Uterus (tissue), 4 donors: ENCODE measurements at places on chromosomes 16 and 17.

GRCh38 chr16:65842067-65842466 is 524.4 kb upstream of the CDH5 start:
- no peak for DNase-seq

GRCh38 chr17:28317966-28318758 is 838 bp upstream of the TMEM97 start:
- DNase-seq = no peak

DNA sequence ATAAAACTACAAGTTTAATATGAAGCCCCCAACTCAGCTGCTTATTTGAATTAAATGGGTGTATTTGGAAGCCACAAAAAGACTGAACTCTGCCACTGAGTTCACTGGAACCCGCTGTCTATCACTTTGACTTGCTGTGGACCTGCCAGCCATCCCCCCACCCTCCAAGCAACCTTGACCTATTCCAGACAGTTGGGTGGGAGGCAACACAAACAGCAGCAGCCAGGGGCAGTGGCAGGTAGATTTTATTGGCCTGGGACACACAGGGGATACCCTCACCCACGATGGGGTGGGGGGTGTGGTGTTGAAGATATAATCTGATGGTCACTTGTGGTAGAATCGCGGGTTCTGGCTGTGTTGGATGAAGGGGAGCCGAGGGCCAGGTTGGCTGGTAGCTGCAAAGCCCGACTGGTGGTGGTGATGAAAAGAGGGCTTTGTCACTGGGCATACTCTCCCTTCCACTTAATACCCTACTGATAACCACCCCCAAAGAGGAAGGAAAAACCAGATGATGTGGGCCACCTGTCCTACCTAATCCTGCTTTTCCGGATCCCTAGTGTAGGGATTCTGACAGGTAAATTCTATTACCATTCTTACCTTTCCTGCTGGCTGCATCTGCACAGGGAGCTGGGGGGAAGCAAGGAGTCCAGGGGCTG is 2.6 kb downstream of the GPS2 start:
- no peak for DNase-seq

DNA sequence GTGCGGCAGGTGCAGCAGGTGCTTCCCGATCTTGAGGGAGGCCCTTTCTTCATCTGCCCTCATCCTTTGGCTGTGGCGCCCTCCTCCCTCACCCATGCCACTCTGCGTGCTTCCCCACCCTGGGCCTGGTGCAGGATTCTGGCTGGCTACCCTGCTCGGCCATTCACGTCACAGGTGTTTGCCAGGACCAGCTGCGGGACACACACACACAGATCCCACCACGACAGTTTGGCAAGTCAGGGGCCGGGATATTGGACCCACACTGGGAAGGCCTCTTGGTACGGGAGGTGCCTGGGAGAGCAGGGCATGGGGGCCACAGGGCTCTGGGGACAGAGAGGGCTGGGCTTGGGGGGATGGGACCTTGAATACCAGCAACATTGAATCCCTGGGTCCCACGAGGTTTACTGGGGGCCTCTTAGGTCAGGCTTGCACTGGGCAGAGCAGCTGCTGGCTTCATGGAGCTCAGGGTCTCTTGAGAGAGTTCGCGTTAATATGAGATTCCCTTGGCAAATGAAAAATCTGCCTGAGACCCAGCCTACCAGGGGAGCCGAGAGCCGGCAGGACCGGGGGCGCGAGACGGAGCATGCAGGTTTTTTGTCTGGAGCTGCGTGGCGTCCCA is 15.1 kb downstream of the ADCY7 start:
- no peak for DNase-seq

GRCh38 chr16:56547949-56548567 is 16.8 kb upstream of the MT4 start:
- DNase-seq = no peak

DNA sequence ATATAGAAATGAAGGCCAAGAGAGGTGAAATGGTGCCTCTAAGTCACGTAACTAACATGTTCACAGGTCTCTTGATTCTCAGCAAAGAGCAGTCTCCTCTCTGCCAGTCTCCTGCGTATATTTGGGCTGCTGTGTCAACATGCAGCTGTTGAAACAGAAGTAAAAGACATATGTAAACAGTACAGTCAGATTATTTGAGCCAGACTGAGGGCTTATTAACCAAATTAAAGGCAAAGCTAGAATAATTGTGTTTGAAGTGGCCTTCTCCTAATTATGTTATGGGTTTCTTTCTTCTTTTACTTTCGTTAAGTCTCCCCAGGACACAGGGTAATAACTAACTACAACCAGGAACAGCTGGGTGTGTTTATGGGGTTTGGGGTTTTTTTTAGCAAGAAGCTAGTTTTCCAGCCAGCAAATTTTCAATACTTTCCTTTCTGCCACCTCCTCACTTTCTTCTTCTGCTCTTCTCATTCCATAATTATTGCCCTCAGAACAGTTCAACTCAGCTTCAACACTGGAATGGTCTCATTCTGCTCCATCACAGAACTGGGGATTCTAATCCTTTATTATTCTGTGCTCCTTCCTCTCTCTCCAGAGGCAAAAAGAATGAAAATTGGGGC is 18.4 kb downstream of the G6PC1 start:
- no peak for DNase-seq

DNA sequence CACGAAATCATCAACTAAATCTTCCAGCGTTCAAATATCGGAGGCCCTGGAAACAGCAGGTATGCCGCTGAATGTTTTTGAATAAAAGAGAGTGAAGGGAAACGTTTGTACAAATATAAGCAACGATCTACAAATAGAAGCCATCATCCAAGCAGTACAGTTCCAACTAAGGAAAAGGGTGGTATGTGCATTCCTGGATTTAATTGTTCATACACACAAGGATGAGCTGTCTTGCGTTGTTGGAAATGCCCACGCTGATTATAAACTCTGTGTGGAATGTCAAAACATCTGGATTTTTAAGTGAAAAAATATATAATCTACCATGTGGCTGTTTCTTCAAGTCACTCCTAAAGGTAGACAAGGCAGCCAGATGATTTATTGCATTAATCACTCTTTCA is 191.8 kb upstream of the HSBP1 start:
- no peak for DNase-seq

- DNase-seq = no peak
Measured at GRCh38 chr17:326010-326621, 26.5 kb downstream of the RPH3AL start.

DNA sequence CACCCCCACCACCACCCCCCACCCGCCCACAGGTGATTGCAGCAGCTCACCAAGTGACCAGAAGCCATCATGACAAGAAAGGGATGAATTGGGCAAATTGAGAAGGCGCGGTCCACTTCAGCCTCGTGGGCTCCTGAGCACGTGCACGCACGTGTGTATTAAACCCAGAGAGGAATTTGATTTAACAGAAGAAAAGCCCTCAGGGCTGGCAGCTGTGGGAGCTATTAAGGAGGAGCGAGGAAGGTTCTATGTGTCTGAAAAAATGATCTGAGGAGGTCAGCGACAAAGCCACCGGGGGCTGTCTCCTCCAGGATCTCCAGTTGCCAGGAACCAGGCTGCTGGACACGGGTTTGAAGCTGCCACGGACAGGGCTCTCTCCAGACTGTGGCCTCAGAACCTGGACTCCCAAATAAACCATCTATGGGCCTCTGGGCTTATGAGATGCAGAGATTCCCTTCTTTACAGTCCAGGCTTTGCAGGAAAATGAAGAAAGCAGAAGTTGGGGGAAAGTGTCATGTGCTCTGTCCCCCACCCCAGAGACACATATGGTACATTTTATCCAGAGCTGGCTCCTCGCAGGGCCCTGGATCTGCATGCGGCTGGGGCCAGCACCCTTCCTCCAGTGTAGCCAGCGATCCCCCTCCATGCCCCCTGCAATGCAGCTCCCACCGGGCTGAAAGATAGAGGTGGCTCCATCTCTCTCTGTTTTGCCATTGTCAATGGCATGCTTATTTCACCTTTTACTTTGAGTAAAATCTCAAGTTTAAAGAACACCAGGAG is 219.7 kb upstream of the RPL38 start:
- DNase-seq = no peak

DNA sequence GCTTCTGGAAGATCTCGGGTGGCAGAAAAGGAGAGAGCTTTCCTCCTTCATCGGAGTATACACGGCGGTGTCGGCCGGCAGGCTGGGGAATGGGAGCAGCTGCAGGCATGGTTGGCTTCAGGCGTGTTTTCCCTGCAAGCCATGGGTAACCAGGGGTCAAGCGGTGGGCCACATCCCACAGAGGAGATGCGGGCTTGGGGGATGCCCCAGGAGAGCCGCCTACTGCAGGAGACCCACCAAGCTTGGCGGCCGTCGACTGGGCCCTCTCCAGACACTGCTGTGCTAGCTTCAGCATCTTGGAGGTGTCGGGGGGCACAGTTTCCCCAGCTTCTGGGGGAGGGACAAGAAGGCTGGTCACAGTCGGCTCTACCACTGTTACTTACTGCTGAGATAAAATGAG is 4.2 kb downstream of the VPS9D1 start:
- DNase-seq = no peak

DNA sequence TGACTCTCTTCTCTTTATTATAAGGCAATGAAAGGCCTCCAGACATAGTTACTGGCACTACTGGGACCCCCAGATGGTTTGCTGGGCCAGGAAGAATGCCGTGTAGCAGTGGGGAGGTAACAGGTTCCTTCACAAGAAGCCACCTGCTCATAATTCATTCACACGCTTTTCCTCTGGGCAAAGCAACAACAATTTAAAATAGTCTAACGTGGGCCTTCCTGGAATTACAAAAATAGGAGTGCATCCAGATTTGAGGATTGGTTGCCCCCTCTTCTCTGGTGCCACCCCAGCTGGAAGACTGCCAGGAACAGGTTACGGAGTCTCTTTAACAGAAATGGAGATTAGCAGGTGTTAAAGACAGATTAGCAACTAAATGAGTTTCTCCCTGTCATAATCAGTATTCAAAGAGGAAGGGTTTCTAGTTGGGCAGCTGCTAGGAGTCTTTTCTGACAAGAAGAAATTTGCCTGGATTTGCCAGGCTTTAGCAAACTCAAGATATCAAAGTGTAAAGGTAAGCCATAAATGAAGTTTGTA is 409.6 kb downstream of the NPIPA8 start:
- DNase-seq = no peak

DNA sequence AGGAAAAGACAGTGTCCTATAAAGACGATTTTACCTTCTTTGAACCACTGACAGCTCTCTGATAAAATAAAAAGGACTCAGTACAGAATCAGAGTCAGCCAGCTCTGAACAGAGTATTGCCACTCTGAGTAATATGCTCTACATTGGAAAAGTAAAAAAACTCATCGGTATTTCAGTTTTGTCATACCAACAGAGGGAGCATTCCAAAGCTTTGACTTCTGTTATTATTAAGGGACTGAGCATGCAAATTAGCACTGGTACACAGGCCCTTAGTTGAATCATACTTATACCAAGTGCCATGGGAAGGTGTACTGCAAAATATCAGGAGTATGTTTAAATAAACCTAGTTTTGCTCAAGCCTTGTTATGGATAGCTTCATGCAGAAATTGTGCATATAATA is 509.0 kb upstream of the KIF2B start:
- no peak for DNase-seq

DNA sequence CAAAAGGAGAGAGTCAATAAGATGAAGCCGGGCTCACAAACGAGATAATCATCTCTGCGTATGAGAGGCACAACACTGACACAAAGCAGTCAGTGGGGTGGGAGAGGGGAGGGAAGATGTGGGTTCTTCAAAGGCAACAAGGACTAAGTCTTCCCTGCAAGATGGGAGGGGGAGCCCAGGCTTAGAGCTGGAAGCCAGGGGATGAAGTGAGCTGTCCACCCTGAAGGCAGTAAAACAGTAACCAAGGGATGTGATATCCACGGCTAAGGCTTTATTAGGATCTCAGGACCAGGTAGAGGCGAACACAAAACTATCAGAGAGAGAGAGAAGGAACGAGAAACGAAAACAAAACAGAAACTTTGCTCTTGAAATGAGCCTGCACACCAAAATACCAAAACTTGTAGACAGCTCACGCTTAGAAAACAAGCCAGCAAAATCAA is 115.9 kb downstream of the DYNLRB2 start:
- no peak for DNase-seq

DNA sequence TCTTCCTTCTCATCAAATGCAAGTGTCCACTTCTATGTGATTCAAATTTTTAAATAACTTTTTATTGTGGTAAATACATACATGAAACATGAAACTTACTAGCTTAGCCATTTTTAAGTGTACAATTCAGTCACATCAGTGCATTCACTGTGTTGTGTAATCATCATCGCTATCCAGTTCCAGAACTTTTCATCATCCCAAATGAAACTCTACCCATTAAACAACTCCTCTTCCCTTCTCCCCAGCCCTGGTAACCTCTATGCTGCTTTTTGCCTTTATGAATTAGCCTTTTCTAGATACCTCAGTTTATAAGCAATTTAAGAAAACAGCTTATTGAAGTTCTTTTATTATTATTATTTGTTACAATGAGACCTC is 41.1 kb upstream of the IL34 start:
- DNase-seq = no peak

- no peak for DNase-seq
Measured at GRCh38 chr16:31130336-31130891, 5.1 kb downstream of the PRSS8 start.

DNA sequence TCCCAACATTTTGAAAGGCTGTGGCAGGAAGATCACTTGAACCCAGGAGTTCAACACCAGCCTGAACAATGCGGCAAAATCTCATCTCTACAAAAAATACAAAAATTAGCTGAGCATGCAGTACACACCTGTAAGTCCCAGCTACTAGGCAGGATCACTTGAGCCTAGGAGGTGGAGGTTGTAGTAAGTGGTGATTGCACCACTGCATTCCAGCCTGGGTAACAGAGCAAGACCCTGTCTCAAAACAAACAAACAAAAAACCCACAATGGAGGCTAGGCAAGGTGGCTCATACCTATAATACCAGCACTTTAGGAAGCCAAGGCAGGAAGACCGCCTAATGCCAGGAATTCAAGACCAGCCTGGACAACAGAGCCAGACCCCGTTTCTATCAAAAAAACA is 12.0 kb downstream of the APPBP2 start:
- DNase-seq = no peak

GRCh38 chr17:3678821-3679530 is 10.4 kb downstream of the EMC6 start:
- no peak for DNase-seq

DNA sequence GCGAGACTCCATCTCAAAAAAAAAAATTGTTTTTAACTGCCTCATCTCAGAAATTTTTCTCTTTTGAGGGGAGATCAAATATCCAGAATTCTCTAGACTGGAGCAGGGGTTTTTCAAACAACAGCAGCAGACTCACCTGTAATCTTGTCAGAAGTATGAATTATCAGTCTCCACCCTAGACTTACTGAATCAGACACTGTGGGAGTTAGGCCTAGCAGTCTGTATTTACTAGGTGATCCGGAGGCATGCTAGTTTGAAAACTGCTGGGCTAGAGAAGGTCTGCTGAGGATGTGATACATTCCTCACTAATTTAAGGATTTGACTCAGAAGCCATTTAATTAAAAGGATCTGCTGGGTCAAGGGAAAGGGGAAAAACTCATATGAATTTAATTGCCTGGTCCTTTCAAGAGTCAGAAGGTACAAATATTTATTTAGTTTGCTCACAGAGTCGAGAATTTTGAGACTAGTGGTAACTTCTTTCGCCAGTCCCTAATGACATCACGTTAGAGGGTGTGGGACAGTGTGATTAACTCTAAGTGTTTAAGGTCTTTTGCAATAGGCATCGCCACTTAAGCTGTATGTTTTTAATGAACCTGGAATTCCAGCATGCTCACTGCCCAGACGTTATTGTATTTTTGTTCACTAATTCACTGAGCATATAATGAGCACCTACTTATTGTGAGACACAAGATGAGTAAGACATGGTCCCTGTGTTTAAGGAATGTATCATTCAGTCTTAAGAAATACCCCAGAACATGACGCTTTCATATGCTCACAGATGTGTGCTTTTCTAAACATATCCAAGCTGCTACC is 14.2 kb downstream of the ATP6V0A1 start:
- DNase-seq = no peak
